ENCODE measurements at places on chromosomes 1 and 21.

- DNase-seq = no peak
Measured at GRCh38 chr1:59554752-59555151, 257.9 kb downstream of the FGGY start.

DNA sequence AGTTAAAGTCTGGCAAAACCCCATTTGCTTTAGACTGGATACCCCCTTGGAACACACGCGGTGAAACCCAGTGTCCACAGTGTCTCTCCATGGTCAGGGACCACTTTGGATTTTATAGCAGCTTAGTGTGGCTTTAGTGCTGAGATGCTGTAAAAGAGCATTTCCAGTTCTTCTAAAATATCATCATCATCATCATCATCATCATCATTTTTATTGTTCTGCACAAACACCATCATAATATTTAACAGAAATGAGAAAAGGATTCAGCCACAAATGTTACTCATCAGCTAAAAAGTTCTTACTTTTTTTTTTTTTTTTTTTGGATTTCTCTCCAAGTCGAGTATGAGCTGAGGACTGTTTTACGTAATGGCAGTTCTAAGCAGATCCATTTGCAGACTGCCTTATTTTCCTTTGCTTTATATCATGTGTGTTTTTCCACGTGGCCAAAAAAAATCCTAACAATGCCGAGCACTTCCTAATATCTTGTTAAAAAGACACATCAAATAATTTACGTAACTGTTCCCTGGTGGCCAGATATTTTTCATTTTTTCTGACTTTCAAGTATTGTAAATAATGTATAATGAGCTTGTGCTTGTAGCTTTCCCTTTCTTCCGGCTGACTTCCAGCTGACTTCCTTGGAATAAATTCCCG lies 62.8 kb downstream of the EVA1C start:
- DNase-seq = no peak

- DNase-seq = no peak
Measured at GRCh38 chr1:197435224-197435623, 167.2 kb downstream of the CRB1 start.

- DNase-seq = no peak
Measured at GRCh38 chr1:93567255-93567918, 114.2 kb downstream of the BCAR3 start.

DNA sequence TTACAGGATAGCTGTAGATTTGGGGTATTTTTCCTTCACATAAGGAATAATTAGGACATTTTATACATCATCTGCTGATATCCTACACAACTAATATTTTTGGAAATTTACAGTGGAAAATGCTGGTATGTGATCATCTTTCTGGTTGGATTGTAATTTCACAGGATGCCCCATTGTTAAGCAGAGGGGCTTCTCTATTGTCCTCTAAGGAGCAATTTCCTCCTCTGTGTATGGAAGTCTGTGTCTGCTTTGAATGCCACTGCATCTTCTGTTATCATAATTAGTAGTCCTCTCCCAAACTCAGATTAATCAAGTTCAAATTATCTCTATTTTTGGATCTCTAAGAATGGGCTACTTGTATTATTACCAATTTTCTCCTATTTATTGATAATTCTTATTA lies 988.1 kb upstream of the B3GALT2 start:
- DNase-seq = no peak

DNA sequence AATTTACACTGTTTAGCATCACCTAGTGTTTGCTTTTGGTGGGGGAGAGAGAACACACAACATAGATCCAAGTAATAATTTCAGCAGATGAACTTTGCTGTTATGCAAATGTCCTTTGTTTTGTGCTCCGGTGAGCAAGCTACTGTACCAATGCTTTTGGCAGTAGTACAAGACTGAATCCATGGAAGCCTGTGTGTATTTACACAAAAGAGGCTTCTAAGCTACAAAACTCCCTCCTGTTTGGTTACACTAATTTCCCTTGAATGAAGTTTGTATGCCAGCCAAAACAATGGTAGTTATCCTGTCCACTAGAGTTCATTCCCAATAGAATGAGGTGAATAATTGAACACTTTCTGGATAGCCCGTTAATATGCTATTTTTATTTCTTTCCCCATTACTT lies 320.5 kb downstream of the KCTD3 start:
- DNase-seq = no peak

GRCh38 chr1:68916221-68916902 lies 419.5 kb upstream of the DEPDC1 start:
- no peak for DNase-seq

DNA sequence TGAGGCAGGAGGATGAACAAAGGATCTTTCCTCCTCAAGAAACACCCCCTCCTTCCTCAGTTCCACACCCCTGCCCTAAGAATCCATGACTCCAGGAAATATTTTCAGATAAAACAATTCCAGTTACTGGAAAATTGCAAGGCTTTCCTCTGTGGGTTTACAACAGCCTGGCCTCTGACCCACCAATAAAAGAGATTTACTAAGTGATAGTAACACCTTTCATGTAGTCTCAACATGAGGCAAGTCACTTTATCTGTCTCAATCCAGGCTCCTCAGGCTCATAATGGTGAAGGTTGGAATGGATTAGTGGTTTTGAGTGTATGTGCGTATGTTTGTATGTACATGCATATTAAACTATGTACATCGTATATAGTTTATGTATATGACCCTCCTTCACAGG lies 71.4 kb upstream of the PPP2R5A start:
- DNase-seq = no peak

DNA sequence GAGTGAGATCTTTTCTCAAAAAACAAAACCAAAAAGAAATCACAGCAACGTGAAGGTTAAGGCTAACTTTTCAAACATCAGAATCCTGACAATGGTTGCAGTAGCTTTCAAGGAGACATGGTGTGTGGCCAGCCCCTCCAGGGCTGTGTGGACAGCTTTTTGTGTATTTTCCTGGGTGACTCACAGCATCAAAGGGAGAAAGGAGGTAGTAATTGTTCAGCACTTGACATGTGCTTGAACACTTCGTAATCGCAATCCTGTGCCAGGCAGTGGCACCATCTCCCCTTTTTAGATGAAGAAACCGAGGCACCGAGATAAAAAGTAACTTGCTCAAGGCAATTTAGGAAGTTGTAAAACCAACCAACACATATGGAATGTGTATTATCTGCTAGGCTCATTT lies 10.3 kb downstream of the NBL1 start:
- no peak for DNase-seq

- DNase-seq = no peak
Measured at GRCh38 chr1:47532921-47533792, 95.3 kb downstream of the FOXD2 start.

DNA sequence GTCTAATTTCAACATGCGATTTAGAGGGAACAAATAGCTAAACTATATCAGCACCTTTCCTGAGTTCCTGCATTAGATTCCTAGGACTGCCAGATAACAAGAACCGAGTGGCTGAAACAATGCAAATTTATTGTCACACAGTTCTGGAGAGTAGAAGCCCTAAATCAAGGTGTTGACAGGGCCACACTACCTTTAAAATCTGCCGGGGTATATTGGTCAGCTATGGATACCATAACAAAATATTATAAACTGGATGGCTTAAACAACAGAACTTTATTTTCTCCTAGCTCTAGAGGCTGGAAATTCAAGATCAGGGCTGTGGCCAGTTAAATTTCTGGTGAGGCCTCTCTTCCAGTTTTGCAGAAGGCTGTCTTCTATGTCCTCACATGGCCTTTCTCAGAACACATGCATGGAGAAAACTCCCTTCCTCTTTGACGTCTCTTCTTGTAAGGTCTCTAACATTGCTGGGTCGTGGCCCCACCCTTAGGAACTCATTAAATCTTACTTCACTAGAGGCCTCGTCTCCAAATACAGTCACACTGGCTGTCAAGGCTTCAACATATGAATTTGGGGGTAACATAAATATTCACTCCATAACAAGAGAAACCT lies 144.3 kb downstream of the FCRL5 start:
- DNase-seq = no peak

DNA sequence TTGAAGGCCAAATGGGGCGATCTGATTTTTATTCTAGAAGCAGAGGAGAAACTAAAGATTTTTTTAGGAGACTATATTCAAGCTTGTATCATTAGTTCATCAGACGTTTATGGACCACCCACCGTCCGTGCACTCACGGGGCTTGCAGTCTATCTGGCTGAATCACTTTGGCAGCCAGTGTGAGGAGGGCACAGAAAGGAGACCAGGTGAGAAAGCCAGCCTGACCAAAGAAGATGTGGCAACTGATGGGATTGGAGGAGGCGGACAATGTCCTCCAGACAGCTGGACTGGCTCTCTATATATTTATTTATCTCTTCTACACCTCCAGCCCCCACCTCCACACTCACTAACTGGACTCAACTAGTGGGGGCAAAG lies 822 bp upstream of the ELOVL1 start:
- no peak for DNase-seq

GRCh38 chr21:41008974-41009373 lies 159.0 kb upstream of the BACE2 start:
- no peak for DNase-seq

DNA sequence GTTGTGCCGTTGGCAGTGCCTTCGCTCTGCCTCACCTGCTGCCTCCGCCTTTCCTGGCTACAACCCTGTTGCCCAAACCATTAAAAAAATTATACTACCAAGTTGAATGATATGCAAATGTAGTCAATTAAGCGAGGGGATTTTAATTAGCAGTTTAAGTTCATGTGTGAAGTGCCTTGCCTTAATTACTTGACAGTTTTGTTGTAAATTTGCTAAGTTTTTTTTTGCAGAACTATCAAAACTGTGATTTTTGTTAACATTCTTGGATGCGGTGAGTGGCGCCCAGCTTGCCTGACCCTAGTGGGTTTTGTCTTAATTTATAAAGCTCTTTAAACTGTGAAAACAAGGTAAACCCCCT lies 10.9 kb downstream of the SKI start:
- DNase-seq = no peak

GRCh38 chr1:84936116-84936810 lies 43.3 kb upstream of the LPAR3 start:
- DNase-seq = no peak

- no peak for DNase-seq
Measured at GRCh38 chr1:6071219-6071618, 25.5 kb downstream of the KCNAB2 start.

GRCh38 chr1:162561616-162562469 lies at the start of gene UAP1:
Gene UAP1 (plus strand): TSS chr1:162561722. CDS start chr1:162566069, 4,347 bp downstream.
- DNase-seq = no peak

GRCh38 chr1:18351735-18352134 lies 129.0 kb upstream of the KLHDC7A start:
- DNase-seq = no peak

Measured in activated T-helper 1 cell treated with anti-CD3 and anti-CD28 coated beads, Interleukin-2, amount 50 U/mL, for 16 hours (primary cell).